ENCODE measurements at places on chromosomes 12 and 14.

DNA sequence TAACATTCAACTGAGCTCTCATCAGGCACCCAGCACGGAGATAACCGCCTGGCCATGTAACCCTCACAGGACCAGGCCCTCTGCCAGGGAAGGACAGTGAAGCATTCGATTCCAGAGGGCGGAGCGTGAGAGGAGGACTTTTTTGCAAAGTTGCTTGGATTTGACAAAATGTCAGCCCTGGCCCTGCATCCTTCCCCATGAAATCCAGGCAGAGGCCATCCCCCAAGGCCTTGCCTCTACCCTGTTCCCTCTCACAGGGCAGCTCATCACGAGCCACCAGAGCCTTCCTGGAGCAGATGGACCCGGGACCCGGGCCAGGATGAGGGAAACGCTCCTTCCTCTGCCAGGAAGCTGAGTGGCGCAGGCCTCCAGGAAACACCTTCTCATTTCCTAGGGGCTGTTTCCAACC lies 17.0 kb downstream of the CAMKK2 start:
- no peak for DNase-seq

GRCh38 chr12:68259318-68259940 lies 6.0 kb upstream of the IL22 start:
- DNase-seq = no peak

DNA sequence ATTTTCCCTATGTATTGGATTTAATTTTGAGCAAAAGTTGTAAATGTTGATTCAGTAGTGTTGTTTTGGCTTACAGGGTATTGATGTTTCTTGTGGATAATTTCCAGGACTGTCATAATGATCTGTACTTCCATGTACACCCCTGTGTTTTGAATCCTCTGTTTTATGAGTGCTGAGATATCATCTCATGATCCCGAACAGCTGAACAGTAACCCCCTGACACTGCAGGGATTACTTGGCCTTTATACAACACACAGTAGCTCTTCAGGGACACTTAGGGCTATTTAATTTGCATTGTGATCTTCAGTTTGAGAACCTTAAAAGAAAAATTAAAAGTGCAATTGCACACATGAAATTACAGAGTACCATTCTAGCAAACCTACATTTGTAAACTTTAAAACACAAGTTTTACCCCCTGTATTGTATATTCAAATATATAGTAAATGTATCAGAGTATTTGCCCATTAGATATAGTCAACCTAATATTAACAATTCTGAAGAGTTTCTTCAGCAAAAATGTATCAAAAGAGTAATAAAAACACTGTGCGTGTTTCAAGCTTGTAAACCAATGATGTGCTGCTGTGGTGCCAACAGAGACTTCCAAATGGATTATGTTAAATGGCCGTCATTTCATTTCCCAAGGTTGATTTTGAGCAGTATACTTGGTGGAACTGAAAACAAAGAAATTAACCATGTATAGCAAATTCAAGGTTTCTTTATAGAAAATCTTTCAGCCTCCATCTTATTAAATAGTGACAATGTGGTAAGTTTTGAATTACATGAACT lies 27.9 kb upstream of the MYF6 start:
- DNase-seq = no peak

DNA sequence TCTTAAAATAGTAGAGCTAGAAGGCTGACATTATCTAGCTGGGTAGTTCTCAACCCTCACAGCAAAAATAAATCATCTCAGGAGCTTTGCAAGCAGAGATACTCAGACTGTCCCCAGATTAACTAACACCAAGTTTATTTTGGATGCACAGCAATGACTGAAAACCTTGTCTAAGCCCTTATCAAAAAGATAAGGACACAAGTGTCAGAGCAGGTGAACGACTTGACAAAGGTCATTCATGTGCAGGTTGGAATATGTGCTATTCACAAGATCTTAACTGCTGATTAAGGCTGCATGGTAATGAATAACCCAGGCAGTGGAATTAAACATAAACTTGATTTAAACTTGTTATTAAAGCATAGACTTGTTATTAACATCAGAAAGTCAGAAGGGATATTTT lies 246.6 kb downstream of the BTG1 start:
- no peak for DNase-seq

All from stimulated activated CD8-positive, alpha-beta memory T cell treated with anti-CD3 and anti-CD28 coated beads, Interleukin-4, amount 100 ng/mL, for 4 hours (primary cell).